ENCODE measurements at places on chromosomes 4 and X.

- DNase-seq, result no peak
Measured at GRCh38 chrX:151621422-151621821, 57.9 kb downstream of the PASD1 start.

GRCh38 chrX:25017667-25018247 lies 2.0 kb upstream of the ARX start:
- DNase-seq, result peak; percentile 36

DNA sequence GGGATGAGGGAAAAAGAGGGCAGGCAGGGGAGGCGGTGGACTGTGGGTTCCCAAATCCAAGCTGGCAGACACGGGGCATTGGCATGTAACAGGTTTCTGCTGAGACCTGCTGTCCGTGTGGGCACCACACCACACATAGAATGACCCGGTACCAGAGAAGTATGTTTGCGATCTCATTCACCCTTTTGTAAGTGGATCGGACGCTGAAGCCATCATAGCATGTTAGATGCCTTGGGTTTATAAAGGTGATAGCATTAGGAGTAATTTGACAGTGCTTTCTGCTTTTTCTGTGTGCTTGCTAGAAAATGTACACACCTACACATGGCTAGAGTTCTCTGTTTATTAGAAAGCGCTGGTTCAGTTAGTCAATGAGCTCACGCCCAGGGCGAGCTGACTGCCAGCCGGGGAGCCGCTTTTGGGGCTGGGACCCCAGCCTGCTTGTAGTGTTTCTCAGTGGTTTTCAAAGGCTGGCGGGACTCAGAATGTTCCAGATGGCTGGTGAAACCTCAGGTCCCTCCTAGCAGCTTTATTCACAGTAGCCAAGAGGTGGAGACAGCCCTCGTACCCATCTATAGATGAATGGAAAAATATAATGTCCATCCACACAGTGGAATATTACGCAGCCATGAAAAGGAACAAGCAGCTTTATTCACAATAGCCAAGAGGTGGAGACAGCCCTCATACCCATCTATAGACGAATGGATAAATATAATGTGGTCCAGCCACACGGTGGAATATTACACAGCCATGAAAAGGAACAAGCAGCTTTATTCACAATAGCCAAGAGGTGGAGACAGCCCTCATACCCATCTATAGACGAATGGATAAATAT lies 579 bp downstream of the IL3RA start:
- DNase-seq, result no peak

DNA sequence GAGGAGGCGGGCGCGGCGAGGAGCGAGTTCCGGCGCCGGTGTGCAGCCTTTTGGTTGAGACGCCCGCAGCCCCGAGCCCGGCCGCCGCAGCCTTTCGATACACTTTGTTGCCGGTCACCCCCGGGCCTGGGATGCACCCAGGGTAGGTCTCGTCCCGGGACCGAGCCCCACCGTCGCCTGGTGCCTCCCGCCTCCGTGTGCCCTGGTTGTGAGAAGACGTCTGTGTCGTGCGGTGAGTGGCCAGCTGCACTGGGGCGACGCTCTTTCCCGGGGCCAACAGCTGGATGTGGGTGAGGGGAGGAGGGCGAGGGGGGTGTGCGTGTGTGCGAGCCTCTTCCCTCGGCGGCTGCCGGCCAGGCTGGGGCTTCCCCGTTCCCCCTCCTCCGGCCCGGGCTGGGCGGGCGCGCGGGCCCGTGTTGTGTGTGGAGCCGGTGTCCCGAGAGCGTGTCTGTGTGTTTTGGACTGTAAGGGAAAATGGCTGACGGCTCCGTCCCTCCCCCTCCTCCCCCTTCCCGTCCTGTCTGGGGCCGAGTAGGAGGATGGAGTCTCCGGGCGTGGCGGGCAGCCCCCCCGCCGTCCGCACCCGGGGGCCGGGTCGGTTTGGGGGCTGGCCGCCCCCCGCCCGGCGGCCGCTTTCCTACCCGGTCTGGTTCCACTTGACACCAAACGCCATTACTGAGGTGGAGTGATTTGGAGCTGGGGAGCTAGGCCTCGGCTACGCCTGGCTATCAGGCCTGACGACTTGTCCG lies 807 bp downstream of the USP9X start:
- peak; percentile 80 for DNase-seq

GRCh38 chr4:168019921-168020320 lies 72.4 kb upstream of the ANXA10 start:
- DNase-seq, result no peak

GRCh38 chr4:25117716-25118472 lies 42.4 kb downstream of the SEPSECS start:
- no peak for DNase-seq
